ENCODE measurements at places on chromosomes 3 and 15.
A peak's percentile ranks its signal among the peaks of the same experiment; 100 is the strongest.

DNA sequence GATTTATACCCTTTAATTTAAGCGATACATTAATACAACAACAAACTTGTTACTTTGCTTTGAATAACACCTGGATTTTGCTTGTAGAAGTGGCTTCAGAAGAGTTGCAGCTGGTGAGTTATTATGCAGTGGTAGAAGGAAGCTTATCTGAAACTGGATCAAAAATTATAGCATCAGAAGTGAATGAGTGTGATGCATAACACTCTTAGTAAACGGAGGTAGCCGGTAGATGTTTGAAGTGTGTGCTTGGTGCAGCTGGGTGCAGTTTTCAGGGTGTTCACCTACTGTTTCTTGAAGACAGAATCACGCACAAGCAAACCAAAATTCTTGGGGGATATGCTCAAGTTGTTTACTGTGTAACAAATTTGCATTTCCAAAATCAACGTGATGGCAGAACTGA is 103.1 kb downstream of the MITF start:
- no peak for DNase-seq

DNA sequence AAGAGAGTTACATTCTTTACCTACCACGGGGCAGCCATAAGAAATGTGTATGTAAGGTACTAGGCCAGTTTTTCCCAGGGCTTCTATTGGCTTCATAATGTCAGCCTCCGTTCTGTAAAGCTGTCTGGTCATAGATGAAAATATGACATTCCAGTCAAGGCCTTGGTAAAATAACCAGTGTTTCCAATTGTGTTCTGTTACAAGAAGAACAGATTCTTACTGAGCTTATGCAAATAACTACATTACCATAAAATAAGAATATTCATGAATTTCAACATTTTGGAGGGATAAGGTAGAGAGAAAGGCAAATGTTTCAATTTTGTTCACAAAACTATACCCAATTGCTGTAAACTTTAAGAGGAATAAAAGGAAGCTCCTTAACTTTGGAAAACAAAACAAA is 315.5 kb downstream of the THSD4 start:
- DNase-seq = no peak

- DNase-seq = no peak
Observed at GRCh38 chr3:62164196-62164595, 209.2 kb downstream of the FEZF2 start.

DNA sequence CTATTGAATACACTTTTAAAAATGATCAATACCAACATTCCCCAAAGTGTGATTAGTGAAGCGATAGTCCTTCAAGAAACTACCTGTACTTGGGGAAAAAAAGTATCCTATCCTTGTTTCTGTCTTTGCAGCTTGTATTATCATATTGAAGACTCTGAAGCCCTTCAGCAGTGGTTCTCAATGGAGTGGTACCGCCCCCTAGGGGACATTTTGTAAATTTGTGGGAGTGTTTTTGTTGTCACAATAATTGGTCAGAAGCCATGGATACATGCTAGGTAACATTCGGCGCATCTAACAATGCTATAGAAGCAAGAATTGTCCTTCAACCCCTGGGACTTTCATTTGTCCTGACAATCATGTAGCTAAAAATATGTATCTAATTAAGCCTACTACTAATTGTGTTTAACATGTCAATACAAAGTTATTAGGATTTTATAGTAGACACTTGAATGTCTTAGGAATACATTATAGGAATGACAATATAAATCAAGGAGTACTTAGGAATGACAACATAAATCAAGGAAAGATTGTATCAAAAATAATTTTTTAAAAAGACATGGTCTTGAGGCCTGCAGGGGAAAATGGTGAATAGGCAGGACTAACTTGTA is 53.7 kb downstream of the NMD3 start:
- peak; percentile 4 for DNase-seq

GRCh38 chr3:114789803-114790202 is 357.3 kb downstream of the ZBTB20 start:
- DNase-seq = no peak

DNA sequence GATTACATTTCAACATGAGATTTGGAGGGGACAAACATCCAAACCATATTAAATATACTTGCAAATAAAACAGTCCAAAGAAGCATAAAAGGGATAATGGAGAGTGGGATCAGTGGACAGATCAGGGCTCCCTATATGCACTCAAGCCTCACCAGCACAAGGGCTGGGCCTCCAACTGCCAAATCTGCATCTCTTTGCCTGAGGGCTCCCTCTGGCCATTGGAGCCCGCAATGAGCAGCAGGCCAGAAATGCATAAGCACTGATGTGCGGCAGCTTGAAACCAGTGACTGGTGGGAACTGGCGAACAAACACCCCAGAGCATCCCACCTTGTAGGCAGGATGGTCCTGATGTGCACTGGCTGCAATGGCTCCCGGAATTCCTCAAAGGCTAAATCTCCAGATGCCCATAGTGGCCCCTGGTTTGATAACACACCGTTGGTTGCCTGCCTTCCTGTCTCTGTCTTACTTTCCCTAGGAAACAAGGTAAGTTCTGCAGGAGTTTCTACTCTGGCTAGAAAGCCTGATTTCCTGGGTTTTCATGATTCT is 55.9 kb upstream of the POMGNT2 start:
- DNase-seq = no peak

GRCh38 chr3:171556574-171557145 is 96.5 kb upstream of the TNIK start:
- DNase-seq = no peak

GRCh38 chr3:112333002-112333380 is at the start of gene CD200:
Gene CD200 (plus strand): TSS chr3:112333156. CDS start chr3:112333213, 57 bp downstream.
- no peak for DNase-seq

DNA sequence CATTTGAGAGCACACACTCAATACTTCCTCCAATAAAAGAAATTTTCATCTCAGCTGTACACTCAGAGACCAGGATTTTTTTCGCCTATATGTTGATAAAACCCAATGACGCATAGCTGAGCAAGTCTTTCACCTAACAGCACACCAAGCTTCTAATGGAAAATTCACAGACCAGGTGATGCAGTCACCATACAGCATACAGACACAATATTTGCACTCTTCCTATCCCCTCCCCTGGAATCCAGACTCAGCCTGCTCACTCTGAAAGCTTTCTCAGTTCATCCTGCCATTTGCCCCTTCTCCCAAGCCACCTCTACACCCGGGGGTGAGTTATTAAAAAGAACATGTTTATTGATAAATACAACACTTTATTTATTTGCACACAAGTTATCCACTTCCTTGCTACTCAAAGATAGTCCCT is 1.7 kb downstream of the TBC1D5 start:
- no peak for DNase-seq

- no peak for DNase-seq
Observed at GRCh38 chr15:77036537-77037387, 34.1 kb downstream of the TSPAN3 start.

DNA sequence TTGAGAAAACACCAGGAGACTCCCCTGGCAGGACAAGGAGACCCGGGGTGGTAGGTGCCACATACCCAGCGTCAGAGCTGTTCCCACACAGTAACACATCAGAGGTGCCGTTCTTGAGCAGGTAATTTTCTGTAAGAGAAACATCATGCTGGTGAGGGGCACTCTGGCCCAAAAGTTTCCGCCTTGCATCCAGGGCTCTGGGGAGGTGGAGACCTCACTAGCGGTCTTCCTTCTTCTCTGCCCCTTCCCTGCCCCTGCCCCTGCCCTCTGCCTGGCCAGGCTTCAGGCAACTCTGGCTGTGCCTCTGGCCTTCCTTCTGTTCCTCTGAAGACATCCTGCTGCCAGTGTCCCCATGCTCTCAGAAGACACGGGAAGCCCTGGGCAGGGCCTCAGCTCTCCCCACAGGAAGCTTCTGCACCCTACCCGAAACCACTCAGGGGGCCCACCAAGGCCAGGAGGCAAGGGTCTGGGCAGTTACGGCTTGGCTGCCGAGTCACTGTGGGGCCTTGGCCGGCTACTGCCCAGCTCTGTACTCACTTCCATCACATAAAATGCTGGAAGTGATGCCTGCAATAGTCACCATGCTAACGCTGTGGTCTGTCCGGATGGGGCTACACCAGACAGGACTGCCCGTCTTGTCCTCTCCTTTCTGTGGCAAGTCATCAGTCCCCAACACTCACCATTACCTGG is 41.3 kb downstream of the SCN5A start:
- no peak for DNase-seq

GRCh38 chr15:29517829-29518228 is 248.2 kb upstream of the NSMCE3 start:
- DNase-seq = no peak

DNA sequence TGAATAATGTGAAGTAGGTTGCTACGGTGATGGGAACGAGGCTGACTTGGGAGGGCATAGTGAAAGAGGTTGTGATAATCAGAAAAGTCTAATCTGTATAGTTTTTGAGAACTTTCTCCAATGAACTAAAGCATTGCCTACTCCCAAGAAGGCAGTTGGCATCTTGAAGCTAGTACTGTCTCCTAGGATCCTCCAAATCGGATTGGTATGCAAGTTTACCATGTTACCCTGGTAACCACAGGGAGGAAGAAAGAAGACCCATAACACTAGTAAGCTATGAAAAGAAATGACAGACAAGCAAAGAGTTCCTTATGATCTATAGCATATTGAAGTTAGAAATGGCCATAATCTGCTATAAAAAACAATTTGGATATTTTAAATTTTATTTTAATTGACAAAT is 127.2 kb upstream of the SYNPR start:
- no peak for DNase-seq

- no peak for DNase-seq
Observed at GRCh38 chr3:149528340-149528650, 53.8 kb downstream of the TM4SF4 start.

GRCh38 chr3:123758081-123758564 is 126.0 kb downstream of the MYLK start:
- no peak for DNase-seq

DNA sequence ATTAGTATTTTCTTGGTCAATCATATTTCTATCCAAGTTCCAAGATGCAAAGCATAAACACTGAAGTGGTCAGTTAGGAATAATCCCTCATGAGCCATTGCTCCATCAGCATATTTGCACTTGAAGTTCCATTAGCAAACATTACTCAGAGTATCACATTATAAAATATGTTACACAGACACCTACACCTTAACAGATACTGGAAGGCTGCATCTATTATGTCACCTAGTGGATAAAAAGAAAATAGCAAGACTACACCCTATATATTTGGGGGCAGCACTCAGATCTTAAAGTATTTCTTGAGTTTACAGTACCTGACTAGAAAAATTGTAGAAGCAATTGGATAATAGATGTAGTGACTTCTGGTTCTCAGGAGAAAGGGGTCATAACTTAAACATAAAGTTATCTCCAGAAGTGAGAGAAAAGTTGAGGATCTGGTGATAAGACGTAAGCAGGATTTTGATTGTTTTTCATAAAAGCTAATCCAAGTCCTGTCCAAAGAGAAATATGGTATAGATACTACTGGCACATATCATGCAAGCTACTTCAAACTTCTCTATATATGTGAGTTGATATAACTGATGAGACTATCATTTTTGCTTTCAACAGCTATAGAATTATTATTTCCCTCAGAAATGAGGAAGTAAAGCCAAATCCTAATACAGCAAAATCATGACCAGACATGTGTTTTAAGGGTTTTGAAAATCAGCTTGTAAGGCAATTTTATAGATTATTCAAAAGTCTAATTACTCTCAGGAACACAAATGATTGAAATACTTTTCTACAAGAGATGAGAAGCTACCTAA is 422.2 kb downstream of the GBE1 start:
- no peak for DNase-seq

DNA sequence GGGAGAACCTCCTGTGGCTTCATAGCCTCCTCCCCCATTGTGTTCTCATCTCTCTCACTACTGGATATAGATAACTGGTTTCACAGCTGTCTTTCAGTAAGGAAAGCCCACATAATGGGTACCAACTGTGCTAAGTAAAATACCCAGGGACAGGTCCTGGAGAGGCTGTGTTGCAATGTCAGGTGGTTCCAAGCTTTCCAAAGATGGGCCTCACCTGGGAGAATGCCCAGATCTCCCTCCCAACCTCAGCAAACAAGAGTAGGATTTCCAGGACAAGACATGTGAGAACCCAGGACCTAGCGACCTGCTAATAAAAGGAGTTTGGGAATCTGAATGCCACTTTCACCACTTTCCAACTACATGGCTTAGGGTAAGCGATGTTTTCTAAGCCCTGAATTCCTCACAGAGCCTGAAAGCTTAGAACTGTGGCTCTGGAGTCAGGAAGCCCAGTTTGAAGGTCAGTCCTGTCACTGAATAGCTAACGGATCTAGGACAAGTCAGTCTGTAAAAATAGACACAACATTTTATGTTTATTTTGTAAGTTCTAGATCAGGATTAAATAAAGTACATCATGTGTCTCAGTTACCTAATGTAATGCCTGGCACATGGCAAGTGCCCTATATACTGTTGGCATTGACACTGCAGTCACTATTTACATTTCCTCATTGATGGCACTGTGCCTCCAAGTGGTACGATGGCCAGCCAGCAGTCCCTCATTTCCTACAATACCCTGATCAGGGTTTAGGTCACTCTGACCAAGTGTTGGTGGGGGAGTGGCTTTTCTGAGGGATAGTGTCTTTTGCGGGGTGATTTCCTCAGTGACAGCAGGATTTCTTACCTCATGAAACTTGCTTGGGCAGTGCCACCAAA is 11.9 kb downstream of the CERS3 start:
- no peak for DNase-seq

- DNase-seq = no peak
Observed at GRCh38 chr3:186042036-186042435, 66.9 kb downstream of the ETV5 start.

- no peak for DNase-seq
Observed at GRCh38 chr3:41653571-41654239, 308.2 kb downstream of the ULK4 start.

DNA sequence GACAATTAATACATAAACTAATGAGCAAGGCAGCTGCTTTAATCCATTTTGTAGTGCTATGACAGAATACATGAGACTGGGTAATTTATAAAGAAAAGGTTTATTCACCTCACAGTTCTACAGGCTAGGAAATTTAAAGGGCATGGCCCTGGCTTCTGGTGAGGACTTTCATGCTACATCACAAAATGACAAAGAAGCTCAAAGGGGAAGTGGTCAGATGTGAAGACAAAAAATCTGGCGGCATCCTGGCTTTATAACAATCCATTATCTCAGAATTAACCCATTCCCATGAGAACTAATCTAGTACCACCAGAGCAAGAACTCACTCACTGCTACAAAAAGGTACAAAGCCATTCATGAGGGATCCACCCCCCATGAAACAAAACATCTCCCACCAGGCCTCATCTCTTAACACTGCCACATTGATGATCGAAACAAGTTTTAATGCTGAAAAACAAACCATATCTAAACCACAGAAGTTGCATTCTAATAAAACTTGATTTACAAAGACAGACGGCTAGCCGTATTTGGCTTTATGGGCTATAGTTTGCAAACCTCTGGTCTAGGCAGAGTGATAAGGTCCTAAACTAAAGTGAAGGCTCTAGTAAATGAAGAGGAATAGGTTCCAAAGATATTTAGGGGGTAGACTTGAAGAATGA is 44.2 kb downstream of the GSK3B start:
- DNase-seq = no peak

DNA sequence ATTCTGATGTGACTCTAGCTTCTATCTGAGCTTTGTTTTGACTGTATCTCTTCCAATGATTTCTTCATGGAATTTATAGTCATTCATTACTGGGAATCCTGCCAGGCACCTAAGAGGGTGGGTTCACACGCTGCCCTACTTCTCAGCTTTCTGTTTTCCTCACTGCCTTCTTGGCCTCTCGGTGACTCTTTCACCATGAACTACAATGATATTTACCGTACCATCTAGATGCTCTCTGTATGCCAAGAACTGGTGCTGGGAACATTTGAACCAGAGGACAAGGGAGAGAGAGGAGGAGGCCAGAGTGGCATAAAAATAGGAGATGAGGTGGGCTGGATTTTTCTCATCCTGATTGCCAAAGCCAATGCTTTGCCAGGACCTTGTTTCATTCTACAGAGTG is 280.0 kb upstream of the P2RY1 start:
- no peak for DNase-seq

- DNase-seq = no peak
Observed at GRCh38 chr3:157611536-157612076, 108.4 kb upstream of the VEPH1 start.
